ENCODE measurements at places on chromosomes 5 and 9.

GRCh38 chr5:9037048-9037447 is 508.8 kb downstream of the SEMA5A start:
- no peak for DNase-seq

DNA sequence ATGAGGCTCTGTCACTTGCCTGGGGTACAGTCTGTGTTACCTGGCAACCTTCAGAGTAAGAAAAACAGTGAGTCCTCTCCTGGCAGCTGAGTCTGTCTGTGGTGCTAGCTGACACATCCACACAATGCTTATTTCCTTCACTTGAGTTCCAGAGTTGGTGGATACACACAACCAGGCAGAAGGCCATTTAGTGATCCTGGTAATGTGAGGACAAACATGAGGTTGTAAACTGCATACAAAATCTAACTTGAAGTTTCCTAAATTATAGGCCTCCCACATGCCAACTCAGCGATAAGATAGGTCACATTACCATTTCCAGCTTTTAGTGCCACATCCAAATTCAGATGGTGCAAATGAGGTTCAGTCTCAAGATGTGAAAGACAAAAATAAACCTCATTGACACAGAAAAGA is 125.5 kb downstream of the DCP2 start:
- DNase-seq = no peak

DNA sequence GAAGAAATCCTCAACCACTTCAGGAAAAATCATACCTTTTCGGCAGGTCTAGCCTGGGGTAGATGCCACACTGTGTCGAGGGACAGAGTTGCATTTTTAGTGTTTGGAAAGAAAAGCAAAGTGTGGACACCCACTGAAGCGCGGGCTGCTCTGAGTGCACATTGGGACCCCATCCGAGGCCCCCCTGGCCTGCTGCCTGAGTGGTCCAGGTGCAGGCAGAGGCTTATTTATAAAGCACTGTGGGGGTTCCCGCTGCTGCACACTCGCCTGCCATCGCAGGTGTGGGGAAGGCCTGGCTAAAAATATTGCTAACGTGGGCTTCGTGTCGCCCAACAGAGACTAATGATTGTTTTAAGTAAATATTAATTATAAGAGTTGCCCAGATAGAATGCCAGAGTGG is 119.4 kb downstream of the CRB2 start:
- DNase-seq = no peak

DNA sequence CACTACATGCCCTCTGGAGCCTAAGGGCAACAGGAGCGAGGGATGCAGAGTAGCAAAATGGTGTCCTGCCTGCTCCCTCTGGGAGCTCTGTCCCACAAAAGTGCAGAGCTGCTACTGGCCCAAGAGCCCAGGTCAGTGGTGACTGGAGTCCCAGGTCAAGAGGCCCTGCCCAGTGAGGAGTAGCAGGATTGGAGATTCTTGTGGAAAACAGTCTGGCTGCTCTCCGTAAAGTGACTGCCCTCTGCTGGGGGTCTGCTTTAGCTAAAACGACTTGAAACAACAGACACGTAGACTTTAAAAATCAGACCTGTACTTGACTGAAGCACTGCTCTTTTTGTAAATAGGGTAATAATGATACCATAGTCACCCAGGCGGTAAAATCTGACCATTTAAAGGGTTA is 917.0 kb downstream of the MAT2B start:
- DNase-seq = no peak
